ENCODE measurements at places on chromosomes 5 and 9.

DNA sequence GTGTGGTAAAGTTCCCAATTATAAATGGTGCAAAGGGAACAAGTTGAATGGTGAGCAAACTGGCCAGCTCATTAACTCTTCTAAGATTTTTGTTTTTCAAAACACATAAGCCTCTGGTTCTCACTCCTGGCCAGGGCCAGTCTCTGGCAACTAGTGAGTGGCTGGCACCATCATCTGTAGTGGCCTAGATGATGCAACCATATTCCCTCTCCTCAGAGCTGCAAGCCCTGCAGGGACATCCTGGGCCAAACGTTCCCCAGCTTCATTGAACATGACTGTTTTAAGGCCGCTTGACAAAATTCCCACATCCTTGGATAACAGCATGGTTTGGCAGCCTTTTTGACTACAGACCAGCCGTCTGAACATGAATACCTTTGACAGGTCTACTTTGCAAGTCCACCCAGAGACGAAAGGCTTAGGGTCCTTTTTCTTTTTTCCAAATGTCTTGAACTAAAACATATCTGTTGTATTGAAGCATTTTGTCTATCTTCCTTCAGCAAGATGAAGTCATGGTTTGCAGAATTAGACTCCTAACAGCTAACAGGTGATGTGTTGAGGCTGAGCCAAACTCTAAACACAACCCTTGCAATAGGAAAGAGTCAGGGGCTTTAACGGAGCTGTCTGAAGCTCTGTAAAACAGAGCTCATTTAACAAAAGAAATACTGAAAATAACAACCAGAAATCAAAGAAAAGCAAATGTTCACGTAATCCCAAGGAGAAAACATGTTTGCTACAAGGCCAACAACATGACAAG is 23.8 kb downstream of the MACROH2A1 start:
- DNase-seq, result no peak

DNA sequence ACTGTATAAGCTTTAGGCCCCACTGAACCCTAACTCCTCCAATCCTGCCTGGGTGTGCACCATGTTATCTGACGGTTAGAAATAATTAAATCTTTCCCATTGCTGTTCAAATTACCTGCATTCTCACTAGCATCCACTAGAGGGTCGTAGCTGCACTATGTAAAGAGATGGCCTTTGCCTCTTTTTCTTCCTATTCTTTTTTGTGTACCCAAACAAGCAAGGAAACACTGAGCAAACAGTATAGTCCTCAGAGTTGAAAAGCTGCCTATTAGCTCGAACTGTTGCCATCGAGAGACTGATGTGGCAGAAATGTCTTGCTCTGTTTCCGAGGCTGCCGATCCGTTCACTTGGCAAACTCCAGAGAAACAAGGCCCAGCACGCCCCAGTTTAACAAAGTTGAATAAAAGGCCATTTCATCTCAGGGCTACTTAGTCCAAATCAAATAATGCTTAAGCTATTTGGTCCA is 163.8 kb upstream of the TRPM3 start:
- DNase-seq, result no peak

DNA sequence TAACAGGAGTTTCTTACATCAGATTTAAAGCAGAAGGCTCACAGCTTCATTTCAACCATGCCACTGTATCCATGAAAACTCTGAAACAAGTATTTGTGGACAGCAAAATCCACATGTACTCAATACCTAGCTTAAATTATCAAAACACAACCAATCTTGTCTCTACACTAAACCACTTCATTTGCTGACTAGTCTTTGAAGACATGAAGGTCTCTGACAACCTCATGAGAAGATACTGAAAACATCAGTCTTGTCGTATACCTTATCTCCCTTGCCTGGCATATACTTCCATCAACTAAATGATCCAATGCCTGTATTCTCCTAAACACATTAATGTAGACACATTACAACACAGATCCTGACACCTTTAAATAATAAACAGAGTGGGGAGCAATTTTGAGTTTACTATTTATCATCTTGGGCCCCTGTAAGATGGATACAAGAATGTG is 2.9 kb downstream of the RPS23 start:
- DNase-seq, result no peak

DNA sequence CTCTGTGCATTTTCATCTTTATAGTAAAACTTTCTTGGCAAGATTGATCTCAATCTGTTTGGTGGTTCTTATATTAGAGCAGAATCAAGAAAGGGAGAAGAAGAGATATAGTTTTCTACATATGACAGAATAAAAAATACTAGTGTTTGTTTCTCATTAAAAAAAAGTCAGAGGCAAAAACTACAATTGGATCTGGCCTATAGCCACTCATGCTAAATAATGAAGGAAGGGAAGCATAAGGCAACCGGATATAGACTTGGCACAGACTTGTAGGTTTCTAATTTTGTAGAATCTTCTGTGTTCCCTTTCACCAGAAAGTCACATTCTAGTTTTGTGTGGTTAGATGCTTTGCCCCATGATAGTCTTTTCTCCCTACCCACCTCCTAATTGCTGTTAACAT is 306.2 kb downstream of the PIK3R1 start:
- DNase-seq, result no peak

- DNase-seq, result no peak
Measured at GRCh38 chr5:58967597-58968281, 384.9 kb downstream of the RAB3C start.

DNA sequence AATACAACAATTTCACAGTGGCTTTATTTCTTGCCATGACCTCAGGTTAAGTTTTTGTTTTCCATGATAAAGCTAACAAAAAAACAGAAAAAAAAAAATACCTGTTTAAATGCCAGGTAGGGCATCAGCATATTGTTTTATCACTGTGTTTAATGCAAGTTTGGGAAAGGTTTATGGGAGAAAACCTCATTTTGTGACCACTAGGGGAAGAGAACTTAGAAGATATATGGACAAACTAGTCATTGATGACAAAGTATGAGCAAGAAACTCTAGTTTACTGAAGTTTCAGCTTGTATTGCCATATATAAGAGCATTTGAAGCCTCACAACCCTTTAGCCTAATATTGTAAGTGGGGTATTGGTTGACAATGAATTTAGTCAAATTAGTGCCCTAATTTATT is 1431.4 kb upstream of the CDH18 start:
- DNase-seq, result no peak

- no peak for DNase-seq
Measured at GRCh38 chr5:98499892-98500291, 273.6 kb upstream of the RGMB start.

- DNase-seq, result no peak
Measured at GRCh38 chr9:87139099-87139730, 191.9 kb upstream of the GAS1 start.

DNA sequence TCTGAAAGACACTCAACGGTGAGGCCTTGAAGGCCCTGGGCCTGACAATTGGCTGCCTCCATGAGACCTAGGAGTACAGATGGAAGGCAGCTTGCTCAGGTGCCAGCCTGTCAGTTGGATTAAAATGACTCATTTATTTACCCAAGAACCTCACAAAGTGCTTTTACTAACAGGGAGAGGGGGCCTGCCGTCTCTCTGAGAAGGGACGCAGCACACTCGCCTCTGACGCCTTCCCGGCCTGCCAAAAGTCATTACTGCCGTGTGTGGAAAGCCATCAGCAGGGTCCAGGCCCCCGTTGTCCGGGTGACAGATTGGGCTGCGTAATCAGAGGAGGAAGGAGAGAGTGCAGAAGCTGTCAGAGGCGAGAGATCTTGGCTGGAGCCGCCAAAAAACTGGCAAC is 32.4 kb downstream of the DDX31 start:
- no peak for DNase-seq

- no peak for DNase-seq
Measured at GRCh38 chr9:21001581-21001980, 29.9 kb downstream of the HACD4 start.

GRCh38 chr9:114341991-114342390 is 12.3 kb downstream of the ORM2 start:
- DNase-seq, result no peak

GRCh38 chr9:118782790-118783463 is 586.3 kb downstream of the BRINP1 start:
- DNase-seq, result no peak

DNA sequence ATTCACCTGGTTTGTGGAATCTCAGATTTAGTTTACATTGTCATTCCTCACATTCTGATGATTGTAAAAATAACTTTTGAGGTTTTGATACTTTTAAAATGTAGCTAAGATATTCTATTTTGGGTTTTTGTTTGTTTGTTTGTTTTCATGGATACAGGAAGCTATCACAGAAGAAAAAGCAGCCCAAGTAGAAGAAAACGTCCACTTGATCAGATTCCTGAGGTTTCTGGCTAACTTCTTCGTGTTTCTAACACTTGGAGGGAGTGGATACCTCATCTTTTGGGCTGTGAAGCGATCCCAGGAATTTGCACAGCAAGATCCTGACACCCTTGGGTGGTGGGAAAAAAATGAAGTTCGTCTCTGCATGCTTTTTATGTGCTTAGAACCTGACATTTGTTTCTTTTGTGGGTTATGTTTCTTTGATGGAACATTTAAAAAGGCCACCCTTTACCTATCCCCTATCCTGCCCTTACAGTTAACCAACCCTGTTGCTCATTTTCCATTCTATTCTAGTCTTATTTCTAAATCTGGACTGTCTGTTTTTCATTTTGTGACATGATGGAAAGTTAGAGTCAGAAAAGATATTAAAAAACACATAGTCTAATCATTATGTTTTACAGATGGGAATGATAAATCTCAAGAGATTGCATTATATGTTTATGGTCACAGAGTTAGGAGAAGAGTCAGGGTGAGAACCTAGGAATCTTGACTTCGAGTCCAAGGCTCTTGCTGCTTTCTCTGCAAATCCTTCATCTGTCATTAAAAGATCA is 163.7 kb downstream of the ALDH1A1 start:
- DNase-seq, result no peak

DNA sequence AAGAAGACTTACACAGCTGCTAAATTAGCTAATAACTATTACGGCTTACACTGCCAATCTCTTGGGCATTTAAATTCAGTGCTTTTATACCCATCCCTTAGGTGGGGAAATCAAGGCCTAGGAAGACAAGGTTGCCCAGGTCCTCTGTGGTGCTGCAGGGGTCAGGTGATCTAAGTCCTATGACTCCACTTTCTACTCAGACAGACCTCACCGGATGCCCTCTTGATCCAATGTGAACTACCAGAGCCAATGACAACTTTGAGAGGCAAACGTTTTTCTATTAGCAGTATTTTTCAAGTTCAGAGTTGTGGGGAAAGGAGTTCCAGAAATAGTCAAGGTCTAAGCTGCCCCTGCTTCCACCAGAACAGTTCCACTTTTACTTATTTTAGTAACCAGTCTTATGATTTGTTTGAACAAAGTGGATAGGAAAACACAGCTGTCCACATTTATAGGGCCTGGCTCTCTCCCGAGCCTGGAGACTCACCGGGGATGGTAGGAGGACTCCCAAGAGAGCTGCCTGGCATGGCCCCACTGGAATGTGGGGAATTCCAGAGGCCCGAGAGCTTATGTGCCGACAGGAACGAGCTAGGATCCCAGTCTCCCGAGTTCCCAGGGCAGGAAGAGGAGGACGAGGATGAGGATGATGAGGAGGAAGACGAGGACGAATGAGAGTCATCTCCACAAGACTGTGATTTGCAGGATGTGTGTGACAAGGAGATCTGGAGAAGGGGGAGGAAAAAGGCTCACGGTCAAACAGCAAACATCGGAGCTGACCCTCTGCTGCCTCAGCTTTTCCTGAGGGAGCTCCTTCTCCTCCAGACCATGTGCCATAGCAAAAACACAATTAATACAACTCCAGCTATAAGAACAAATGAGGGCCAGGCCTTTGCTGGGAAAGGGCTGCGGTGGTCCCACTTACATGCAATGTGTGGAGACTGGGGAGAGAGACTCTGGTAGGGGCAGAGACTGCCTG is 16.7 kb downstream of the FAM193B start:
- no peak for DNase-seq
